ENCODE measurements at places on chromosomes 4 and X.

DNA sequence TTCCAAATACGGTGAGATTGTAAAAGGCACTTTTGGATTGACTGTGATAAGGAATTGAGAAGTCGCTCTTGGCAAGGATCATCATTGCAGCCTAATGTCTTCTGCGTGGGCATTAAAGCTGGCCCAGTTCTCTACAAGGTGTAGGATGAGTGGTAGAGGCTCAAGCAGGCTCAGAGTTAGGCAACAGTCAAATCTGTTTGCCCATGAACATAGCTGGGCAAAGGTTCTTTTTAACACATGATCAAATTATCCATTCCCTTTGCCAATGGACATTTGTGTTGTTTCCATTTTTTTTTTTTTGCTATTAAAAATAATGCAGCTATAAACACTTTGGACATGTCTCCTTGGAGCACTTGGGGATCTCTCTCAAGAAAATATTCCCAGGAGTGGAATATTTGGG lies 229.1 kb upstream of the FAT1 start:
- no peak for DNase-seq

- DNase-seq: no peak
These were observed 46.1 kb downstream of the CNGA2 start for GRCh38 chrX:151780621-151781020.

GRCh38 chr4:156374069-156374468 lies 420.4 kb upstream of the CTSO start:
- no peak for DNase-seq

- DNase-seq: no peak
These were observed 288.0 kb downstream of the SH2D1A start for GRCh38 chrX:124634363-124634762.

DNA sequence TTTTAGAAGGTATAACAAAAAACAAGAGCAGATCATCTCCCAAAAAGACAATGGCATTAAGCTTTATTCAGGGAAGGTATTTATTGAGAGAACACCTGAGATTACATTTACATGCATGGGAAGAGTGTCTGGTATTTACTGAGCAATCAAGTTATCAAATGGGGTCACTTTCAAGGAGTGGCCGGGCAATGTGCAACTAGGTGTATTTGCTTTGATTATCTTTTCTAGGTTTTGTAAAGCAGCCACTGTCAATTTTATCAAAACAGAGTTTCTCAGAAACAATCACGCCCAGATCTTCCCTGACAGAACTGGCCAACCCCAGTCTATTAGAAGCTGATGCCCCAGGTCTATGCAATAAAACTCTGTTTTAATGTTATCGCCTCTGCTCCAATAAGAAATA lies 169.5 kb downstream of the GLRA2 start:
- DNase-seq: no peak

DNA sequence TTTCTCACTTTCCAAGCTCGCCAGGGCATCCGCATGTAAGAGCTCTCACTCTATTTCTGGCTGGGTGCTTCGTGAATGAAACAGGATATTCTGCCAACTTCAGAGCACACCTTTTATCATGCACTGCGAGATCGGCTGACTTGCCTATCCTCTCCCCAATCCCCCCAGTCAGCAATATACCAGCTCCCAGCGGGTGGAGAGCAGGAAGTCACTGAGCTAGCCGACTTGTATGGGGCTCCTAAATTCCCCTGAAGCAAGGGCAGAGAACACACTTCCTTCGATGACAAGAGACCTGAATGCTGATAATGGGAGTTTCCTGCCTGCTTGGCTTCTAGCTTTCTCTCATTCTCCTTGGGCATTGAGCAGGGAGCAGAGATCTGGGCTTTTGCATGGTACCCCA lies 33.8 kb upstream of the MAMLD1 start:
- DNase-seq: no peak

GRCh38 chr4:44725166-44725565 lies 1.2 kb downstream of the GNPDA2 start:
- no peak for DNase-seq

- DNase-seq: no peak
These were observed 43.2 kb downstream of the ZBTB49 start for GRCh38 chr4:4333265-4333706.

DNA sequence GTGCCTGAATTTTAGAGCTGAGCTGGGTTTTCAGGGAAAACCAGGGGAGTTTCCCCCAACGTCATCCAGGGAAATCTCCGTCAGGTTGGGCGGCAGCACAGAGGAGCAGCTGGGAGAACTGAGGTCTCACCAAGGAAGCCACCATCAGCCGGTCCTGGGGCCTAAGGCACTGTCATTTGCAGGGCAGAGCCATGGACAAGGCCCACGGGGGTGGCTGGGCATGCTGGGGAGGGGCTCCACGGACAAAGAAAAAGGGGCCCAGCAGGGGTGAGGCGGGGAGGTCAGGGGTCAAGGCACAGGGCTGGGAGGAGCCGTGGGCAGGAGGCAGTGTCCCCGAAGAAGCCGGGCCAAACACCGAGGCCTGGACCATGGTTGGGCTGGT lies 109.8 kb downstream of the HMX1 start:
- DNase-seq: no peak

DNA sequence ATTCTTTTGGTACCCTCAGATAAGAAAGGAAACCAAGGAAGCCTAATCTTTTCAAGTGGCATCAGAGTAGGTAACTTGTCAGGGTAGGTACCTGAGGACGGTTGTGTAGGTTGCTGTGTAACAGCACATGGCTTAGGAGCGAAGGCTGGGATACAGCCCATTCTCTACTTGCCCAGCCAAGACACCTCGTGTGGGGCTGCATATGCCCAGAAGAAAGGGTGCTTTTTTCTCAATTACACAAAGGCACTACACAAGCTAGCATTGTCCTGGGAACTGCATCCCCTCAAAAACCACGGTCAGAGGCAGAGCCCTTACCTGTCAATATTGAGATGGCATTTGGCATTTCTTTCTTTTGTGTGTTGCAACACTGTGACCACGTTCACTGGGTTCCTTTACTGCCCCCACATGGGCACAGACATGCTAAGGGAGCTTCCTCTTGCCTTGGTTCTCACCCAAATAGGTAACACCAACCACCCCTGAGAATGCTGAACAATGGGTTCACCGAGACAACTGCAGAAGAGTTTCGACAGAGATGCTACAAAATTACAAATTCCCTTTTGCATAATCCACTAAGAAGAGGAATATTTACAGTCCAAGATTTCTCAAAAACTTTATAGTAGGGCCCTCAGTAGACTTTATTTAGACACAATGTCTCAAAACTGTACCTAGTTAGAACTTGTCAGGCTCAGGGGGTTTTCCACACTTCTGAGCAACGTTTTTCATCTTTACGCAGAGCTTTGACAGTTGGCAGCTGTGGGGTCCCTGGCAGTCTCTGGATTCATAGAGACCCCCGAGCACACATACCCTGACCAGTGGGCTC lies 35.8 kb upstream of the TNIP3 start:
- DNase-seq: no peak

- DNase-seq: no peak
These were observed 202.0 kb downstream of the DHX15 start for GRCh38 chr4:24382381-24382780.

- no peak for DNase-seq
These were observed 39.0 kb downstream of the STX18 start for GRCh38 chr4:4502694-4503311.

GRCh38 chr4:118139241-118139640 lies 105.0 kb downstream of the NDST3 start:
- DNase-seq: no peak

DNA sequence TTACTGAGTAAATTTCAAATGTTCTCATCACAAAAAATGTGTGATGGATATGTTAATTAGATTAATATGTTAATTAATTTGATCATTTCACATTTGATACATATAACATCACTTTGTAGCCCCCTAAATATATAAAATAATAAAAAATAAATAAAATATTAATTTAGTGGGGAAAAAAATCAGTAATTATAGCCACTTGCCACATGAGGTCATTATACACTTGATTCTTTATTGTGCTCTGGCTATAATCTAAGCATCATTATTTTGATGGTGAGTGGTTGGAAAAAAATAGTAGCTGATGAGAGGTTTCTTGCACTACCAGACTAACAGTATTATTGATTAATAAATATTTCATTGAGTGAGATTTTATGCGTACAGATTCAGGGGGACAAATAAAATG lies 57.4 kb downstream of the DCK start:
- no peak for DNase-seq

GRCh38 chr4:173761938-173762337 lies 231.9 kb upstream of the HAND2 start:
- no peak for DNase-seq

- no peak for DNase-seq
These were observed 877.1 kb downstream of the RAPGEF2 start for GRCh38 chr4:159979953-159980352.

DNA sequence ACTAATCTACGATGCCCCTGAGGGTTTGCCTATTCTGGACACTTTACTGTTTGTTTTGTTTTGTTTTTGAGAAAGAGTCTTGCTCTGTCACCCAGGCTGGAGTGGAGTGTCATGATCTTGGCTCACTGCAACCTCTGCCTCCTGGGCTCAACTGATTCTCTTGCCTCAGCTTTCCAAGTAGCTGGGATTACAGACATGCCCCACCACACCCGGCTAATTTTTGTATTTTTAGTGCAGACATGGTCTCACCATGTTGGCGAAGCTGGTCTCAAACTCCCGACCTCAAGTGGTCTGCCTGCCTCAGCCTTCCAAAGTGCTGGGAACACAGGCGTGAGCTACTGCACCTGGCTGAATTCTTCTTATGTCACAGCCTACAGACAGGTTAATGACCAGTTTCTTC lies 70.7 kb downstream of the MFAP3L start:
- DNase-seq: no peak

DNA sequence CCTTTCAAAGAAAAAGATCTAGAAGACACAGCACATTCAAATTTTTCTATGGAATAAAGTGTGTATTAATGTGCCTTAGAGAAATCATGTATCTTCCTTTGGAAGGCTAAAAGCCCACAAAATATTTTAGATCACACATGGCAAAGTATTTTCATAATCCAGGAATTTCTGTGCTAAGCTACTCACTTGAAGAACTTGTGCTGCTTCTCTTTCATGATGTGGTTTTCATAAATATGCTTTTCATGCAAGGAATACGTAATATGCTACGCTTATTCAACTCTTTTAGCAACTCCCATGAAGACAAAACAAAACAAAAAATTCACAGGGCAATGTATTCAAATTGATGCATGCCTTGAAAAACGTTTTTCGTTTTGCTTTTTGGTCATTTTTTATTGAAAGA lies 125.6 kb downstream of the ARHGAP24 start:
- no peak for DNase-seq

- DNase-seq: no peak
These were observed 3.8 kb downstream of the RAPGEF2 start for GRCh38 chr4:159106636-159107035.

DNA sequence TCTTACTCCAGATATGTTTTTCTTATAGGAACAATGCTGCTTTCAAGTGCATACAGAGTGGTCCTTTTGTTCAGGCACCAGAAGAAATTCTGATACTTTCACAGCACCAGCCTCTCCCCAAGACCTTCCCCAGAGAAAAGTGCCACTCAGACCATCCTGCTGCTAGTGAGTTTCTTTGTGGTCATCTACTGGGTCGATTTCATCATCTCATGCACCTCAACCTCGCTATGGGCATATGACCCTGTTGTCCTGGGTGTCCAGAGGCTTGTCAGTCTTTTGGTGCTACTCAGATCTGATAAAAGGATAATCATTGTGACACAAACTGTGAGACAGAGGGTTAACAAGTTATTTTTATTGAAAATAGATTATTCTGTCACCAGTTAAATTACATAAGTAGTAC lies 39.5 kb downstream of the WDR13 start:
- DNase-seq: no peak

DNA sequence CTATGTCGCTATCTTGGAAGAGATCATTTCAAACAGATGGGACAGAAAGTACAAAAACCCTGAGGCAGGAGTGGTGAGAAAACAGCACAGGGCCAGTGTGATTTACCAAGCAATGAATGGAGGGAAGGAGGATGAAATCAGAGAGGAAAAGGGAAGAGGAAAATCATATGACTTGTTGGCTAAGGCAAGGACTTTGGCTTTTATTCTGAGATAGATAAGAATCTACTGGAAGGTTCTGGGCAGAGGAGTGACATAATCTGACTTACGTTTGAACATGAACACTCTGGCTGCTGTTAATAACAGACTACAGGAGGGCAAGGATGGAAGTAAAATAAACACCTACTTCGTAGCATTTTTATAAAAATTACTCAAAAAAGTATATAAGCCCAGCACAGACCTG lies 207.8 kb upstream of the SLC7A11 start:
- no peak for DNase-seq

DNA sequence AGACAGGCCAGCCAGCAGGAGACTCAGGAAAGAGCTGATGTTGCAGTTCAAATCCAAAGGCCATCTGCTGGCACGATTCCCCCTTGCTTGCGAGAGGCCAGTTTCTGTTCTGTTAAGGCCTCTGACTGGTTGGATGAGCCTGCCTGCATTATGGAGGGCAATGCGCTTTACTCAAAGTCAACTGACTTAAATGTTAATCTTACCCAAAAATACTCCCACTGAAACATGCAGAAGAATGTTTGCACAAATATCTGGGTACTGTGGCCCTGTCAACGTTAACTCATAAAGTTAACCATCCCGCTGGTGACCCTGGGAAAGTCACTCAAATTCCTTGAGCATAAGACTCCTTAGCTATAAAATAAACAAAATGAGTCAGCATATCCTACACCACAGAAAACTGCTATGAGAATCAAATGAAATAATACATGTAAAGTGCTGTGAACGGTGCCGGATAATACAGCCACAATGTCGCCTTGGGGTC lies 326.4 kb downstream of the EVC2 start:
- no peak for DNase-seq

GRCh38 chr4:159144112-159144694 lies 41.3 kb downstream of the RAPGEF2 start:
- DNase-seq: no peak

DNA sequence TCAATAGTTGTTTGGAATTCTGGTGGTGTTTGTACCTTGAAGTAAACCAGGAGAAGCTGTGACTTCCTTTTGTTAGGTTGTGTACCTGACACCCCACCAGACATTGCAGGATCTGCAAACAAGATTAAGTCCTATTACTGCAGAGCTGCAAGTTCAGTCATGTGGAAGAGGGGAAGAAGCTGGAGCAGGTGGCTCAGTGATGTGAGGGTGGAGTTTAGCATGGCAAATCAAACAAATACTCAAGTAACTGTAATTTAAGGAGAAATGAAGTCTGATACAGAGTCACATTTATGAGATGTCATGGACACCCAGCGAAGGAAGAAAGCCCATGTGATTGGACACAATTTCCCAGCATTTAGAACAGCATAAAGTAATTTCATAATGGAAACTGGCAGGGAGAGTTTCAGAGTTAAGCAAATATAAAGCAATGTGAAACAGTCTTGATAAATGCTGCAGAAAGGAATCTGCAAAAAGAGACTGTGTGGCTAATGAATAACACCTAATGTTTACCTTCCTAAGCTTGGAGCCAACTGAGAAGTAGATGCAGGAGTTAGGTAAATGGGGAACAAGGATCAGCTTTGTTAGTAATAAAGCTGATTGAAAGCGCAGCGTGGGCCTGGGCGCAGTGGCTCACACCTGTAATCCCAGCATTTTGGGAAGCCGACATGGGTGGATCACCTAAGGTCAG lies 249.1 kb downstream of the GBA3 start:
- DNase-seq: no peak

GRCh38 chr4:2263926-2264321 lies 2.0 kb upstream of the MXD4 start:
- DNase-seq: no peak
